ENCODE measurements at places on chromosomes 13 and 19.

DNA sequence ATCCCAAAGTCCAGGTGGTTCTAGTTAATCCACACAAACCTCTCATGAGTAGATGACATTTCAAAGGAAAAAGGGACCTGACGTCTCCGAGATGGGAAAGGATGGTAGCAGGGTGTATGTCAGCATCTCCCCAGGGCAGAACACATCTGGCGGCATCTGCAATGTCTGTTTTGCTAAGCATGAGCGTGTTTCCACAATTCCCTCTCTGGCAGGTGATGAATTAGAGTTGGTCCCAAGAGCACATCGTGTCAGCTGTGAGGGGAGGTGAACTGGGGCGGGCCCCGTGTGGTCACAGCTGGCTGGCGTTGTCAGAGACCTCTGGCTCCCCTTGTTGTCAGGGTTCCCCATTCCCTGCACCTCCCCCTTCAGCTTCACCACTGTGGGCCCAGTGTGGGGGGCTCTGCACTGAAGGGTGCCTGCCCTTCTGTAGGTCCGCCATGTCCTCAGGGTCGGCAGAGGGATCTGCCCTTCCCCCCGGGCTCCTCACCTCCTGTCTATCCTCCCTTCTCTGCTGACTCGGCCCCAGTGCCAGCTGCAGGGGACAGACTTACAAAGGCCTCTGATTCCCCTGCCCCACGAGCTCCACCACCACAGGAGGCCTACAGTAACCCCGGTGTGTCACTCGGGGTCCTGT is 58.2 kb downstream of the CDADC1 start:
- H3K27ac ChIP-seq = no peak overlapping the region
- H3K36me3 ChIP-seq = peaks cover 6% of the 10 kb centered on the region
- H3K27me3 ChIP-seq = no peaks in the 10 kb centered on the region

GRCh38 chr13:50403311-50403710 is 388.1 kb downstream of the KCNRG start:
- ATAC-seq = no peak
- H3K27me3 ChIP-seq = no peaks in the 10 kb centered on the region
- no peak overlapping the region for H3K27ac ChIP-seq
- H3K36me3 ChIP-seq = no peaks in the 10 kb centered on the region
- peaks cover 22% of the 10 kb centered on the region for H3K4me1 ChIP-seq
- H3K4me3 ChIP-seq = no peak overlapping the region

- no peak overlapping the region for H3K27ac ChIP-seq
- ATAC-seq = peak; percentile 27
- no peak overlapping the region for H3K4me3 ChIP-seq
- H3K27me3 ChIP-seq = no peaks in the 10 kb centered on the region
- H3K4me1 ChIP-seq = no peaks in the 10 kb centered on the region
- no peaks in the 10 kb centered on the region for H3K36me3 ChIP-seq
Measured at GRCh38 chr13:20559659-20560356, 7.1 kb upstream of the IFT88 start.

DNA sequence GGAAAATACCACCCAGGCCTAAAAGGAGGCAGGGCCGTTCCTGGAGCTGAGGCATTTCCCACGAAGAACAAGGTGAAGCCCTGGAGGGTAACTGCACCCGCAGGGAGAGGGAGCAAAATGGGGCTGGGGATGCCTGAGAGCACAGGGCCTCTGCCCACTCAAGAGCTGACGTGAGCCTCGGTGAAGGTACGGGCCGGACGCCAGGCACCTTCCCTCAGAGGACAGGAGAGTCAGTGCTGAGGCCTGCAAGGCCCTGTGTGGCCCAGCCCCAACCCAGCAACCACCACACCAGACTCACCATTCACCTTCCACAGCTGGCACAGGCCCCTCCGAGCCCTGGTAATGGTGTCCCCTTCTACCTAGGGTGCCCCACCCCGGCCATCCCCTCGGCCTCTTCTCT is 36.3 kb downstream of the DNMT1 start:
- no peaks in the 10 kb centered on the region for H3K4me1 ChIP-seq
- H3K36me3 ChIP-seq = peaks cover 81% of the 10 kb centered on the region
- peak overlapping the region; percentile 45 for H3K27ac ChIP-seq
- H3K27me3 ChIP-seq = no peaks in the 10 kb centered on the region
- no peak for ATAC-seq
- H3K4me3 ChIP-seq = no peak overlapping the region

DNA sequence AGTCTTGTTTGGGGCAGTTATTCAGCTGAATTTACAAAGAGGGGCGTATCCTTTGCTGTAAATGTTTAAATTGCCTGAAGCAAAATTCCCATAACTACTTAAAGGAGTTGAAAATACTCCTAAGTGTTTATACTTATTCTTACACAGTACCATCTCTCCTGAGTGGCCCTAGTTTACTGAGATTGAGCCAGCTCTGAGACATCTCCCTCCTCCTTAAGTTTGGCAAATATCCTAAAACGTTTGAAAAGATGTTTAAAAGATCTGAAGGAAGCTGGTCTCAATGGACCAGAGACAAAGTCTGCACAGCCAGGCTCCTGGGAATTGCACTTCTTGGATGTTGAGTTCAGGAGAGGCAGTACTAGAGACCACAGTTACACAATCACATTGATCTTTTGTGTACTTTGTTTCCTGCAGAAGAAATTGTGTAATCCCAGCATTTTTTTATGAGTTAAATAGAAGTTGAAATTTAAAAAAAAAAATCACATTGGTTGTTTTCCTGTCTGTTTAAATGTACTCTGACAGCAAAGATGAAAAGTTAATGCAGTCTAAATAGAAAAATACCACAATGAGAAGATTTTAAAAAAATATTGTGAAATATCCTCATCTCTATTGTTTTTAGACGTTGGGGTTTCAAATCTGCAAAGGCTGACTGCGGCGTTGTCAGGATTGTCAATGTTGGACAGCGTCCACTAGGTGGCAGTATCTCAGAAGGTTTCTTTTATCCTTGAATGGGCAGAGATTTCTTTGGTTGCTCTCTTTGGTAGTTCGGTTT is 20.7 kb downstream of the TNFSF11 start:
- H3K4me1 ChIP-seq = peaks cover 6% of the 10 kb centered on the region
- no peaks in the 10 kb centered on the region for H3K36me3 ChIP-seq
- H3K27ac ChIP-seq = no peak overlapping the region
- no peak overlapping the region for H3K4me3 ChIP-seq
- no peaks in the 10 kb centered on the region for H3K27me3 ChIP-seq

DNA sequence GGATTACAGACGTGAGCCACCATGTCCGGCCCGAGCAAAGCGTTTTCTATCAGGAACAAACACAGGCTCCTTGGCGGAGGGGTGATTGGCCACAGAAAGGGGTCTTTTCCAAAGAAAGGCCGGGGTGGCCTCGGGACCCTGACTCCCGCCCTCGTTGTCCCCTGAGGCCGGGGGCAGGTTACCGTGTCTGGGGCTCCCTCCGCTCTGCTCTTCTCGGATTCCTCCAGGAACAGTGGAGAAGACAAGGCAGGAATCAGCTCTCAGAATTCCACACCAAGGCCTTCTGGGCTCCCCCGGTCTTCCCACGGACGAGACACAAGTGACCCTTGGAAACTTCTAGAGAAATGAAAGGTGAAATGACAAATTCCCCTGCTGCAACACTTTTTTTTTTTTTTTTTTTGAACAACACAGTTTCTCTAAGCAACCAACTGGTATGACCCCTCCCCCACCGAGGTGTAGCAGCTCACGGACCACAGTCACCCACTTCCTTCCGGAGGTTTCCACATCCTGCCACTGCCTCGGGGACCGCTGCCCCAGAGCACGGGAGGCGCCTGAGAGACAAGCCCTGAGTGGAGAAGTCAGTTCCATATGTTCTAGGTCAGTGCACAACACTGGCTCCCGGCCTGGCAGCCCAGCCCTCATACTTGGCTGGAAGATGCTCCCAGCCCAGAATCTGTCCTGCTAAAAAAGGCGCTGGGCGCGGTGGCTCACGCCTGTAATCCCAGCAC is 11.0 kb downstream of the MOB3A start:
- peaks cover 46% of the 10 kb centered on the region for H3K36me3 ChIP-seq
- no peaks in the 10 kb centered on the region for H3K27me3 ChIP-seq
- peak overlapping the region; percentile 89 for H3K27ac ChIP-seq
- peak overlapping the region; percentile 89 for H3K4me3 ChIP-seq
- peak; percentile 66 for ATAC-seq

DNA sequence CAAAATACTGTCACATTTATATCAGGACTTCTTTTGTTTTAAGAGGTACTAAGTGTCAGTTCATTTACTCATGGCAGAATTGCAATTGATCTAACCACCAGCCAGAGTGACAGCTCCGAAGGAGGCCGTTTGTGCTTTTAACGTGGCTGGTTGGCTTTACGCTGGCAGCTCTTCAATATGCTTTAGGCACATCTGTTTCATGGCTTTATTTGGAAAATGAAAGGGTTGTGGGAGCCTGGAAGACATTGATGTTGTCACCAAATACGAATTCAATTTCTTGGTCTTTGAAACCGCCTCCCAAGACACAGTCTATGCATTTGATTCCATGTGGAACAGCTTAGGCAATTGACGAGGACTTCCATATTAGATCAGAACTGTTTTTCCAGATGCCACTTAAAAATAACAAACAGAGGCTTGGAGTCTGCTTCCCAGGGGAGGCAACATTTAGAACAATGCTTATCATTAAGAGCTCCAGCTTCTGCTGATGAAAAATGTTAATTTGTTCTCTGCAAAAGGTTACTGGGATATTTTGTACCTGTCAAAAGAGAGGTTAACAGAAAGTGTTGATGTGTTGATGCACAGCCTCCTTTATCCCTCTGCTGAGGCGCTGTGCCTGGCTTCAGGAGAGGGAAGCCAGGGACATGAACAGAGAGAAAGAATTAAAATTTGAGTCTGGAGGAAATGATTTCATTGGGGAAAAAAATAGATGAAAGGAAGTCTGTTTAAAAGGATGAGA is 64.0 kb upstream of the TNFRSF19 start:
- no peaks in the 10 kb centered on the region for H3K36me3 ChIP-seq
- no peak overlapping the region for H3K4me3 ChIP-seq
- ATAC-seq = no peak
- no peaks in the 10 kb centered on the region for H3K4me1 ChIP-seq

Measured in stimulated activated memory B cell treated with anti-CD40 and anti-IgM and Interleukin-4, amounts not matched to agents 10 μg/mL and 1 μg/mL and 100 μg/mL, for 72 hours (primary cell).